Esophagus squamous epithelium (tissue), 5 donors: ENCODE measurements at places on chromosomes 12 and 14. TPM values are rescaled to one million over a fixed set of nuclear protein-coding genes. Genes with fewer than 3 reads are reported as not detected.

Gene RIMBP2
- total RNA-seq, result 0.22 TPM

Gene TAS2R43
- total RNA-seq, result not detected

Gene HHIPL1
- not detected for total RNA-seq

Gene IFI27
- total RNA-seq, result 102 TPM

Gene GDF3
- total RNA-seq, result not detected

Gene SLC38A1
- 88.7 TPM for total RNA-seq

Gene LRP6
- 18.7 TPM for total RNA-seq

Gene HCAR2
- total RNA-seq, result 20.2 TPM

Gene NANOG
- total RNA-seq, result not detected

Gene STK38L
- total RNA-seq, result 15.6 TPM

Gene ZNF891
- total RNA-seq, result 1.1 TPM
